ENCODE measurements at places on chromosomes 5 and 9.

- DNase-seq = no peak
Measured at GRCh38 chr5:10863763-10864383, 102.8 kb upstream of the DAP start.

DNA sequence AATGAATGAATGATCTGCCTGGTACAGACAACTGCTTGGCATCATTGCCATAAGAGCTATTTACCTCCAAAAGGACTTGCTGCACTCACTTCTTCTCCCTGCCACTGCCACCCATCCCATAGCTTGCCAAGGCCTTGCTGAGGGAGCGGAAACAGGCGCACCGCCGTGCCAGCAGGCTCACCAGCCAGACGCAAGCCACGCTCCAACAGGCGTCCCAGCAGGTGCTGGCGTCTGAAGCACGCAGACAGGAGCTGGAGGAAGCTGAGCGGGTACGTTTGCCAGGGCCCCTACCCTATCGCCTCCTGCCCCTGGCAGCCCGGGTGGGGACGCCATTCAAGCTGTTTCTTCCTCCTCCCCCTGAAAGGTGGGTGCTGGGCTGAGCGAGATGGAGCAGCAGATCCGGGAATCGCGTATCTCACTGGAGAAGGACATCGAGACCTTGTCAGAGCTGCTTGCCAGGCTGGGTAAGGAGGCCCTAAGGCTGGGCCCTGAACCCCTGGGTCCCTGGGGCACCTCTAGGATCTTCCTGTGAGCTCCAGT lies 8.9 kb upstream of the AIF1L start:
- DNase-seq = no peak

GRCh38 chr5:59069438-59070079 lies 486.7 kb downstream of the RAB3C start:
- DNase-seq = no peak

- DNase-seq = no peak
Measured at GRCh38 chr9:92590377-92590776, 54.6 kb upstream of the ECM2 start.

DNA sequence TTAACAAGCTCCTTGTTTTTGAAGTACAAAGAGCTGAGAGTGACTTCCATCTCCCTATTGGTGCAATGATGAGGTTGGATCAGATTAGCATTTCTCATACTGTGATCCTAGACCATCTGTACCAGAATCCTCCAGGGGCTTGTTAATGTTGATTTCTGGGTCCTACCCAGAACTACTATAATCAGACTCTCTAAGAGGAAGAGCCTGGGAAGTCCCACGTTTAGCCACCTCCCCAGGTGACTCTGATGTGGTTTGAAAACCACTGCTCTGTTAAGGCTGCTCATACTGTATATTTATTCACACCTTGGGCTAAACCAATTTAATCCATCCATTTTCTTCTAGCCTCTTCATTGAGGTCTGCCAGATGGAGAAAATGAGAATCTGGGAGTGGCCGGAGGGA lies 49.6 kb upstream of the SMIM32 start:
- no peak for DNase-seq

DNA sequence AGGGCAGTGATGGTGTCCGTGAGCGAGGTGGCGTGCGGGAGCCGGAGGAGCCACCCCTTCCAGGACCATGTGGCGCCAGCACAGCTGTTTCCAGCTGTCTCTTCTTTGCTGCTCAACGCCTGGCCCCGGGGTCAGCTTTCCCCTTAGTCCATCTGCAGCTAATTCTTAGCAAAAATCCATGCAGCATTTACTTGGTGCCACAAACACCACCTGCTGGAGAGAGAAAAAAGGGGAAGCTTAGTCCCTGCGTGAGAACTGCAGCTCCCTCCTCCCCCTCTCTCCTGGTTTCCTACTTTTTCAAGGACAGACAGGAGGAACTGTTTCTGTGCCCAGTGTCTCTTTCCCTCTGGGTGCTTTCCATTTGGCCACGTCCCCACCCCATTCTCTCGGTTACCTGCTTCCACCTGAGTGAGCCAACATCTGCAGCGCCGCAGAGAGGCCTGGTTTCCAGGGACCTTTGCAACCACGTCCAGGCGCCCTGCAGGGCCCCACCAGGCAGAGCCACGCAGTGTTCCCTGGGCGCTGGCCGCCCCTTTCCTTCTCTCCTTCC lies 3.4 kb downstream of the SLC6A19 start:
- DNase-seq = no peak

DNA sequence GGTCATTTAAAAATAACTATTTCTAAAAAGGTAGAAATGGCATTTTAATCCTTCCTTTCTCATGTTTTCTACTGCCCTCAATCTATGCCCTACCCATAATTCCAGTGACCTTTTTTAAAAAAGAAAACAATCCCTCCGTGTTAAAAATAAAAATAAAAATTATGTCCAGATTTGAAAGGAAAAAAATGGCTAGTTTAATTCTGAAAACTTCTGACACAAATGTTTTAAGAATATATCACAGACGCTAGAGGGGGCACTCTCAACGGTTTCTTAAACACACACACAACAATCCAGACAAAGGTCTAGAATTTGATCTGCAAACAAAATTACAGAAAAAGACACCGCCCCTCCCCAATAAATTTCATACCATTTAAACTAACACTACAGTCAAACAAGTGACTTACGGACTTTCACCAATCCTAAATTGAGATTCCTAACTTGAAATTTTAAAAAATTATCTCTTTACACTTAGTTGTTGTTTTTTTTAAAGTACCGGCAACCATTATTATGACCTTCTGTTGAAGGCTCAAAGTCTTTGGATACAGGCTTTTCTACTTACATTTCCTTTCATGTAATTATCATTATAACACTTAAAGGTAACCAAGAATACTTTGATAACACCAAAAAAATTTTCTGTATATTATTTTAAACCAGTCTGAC lies 38.2 kb downstream of the CLINT1 start:
- no peak for DNase-seq

All from esophagus squamous epithelium (tissue), 5 donors.